SK-N-SH (cell line): ENCODE measurements at places on chromosomes 1 and 21. TPM values are rescaled to one million over a fixed set of nuclear protein-coding genes. Genes with fewer than 3 reads are reported as not detected.

DNA sequence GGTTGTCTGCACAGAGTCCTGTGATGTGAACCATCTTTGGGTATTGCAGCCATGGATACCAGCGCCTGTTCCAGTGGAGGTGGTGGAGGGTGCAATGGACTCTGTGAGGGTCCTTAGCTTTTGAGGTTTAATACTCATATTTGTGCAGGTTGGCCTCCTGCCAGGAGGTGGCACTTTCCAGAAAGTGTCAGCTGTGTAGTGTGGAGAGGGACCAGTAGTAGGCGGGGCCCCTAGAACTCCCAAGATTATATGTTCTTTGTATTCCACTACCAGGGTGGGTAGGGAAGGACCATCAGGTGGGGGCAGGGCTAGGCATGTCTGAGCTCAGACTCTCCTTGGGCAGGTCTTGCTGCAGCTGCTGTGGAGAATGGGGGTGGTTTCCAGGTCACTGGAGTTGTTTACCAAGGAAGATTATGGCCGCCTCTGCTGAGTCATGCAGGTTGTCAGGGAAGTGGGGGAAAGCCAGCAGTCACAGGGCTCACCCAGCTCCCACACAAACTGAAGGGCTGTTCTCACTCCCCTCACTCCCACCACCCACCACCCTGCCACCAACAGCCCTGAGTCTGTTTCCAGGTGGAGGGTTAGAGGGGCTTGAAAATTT, 31.2 kb upstream of the ZNF678 start:
- DNase-seq = no peak

DNA sequence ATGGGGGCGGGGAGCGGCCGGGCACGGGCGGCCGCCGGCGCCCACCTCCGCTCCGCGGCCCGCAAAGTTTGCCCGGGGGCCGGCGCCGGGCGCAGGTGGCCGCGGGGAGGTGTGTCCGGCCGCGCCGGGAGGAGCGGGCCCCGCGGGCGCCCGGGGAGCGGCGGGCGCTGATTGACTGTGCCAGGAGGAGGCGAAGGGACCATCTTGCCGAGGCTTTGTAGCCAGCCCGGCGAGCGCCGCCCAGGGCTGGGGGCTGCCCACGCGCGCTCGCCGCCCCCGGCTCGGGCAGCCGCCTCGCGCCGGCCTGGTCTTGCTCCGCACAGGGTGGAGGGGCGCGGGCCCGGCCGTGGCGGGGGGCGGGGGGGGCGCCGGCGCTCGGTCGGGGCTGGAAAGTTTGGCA, 432 bp downstream of the EPHB2 start:
- DNase-seq = peak; percentile 78

DNA sequence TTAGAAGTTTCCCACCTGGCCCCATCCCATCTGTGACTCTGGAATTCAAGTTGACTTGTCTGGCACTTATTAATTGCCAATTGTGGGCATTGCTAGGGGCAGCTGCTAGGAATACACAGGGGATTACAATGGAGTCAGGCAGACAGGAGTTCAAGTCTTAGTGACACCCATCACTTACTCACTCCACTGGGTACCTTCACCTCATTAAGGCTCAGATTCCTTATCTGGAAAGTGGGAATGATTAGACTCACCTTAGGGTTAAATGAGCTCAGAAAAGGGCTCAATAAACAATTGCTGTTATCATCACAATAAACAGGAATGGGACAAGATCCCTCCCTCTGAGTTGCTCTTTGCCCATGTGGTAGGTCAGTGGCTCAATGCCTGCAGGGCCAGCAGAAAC, 18.2 kb downstream of the GRIK3 start:
- no peak for DNase-seq

DNA sequence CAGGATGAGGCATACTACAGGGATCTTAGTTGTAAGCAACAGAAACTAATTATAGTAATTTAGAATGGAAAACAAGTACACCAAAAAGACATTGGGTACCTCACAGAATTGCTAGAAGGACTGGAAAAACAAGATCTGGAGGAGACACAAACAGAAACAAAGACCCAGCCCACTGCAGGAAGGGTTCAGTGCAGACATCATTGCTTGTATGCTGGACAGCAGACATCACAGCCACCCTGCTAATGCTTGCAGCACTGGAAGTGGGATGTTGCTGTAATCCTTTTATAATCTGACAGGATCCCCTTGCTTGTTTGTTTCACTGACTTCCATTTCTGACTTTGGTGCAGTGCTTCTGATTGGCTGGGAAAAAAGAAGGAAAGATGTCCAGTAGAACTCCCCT, 111.4 kb upstream of the ZNF678 start:
- DNase-seq = no peak

- no peak for DNase-seq
Observed at GRCh38 chr1:155962599-155963211, 15.6 kb downstream of the ARHGEF2 start.

DNA sequence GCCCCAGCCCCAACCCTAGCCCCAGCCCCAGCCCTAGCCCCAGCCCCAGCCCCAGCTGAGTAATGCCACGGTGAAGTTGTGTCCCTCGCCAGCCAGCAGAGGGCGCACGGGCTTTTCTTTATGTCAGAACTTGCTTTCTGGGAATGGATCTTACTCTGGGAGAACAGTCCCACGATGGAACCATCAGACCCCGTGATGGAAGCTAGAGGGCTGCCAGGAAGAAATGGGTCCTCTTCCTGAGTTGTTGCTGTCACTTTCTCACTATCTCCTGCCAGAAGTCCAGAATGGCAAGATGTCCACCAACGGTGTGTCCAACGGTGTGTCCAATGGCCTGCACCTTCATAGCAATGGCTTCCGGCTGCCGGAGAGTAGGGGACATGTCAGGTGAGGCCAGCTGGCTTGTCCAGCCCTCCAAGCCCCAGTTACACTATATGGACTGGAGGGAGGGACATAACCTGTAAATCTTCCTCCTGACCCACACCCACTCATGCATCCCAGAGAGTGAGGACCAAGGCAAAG, 25.1 kb upstream of the TMEM222 start:
- DNase-seq = peak; percentile 75

- no peak for DNase-seq
Observed at GRCh38 chr1:4046836-4047461, 146.9 kb upstream of the C1orf174 start.

DNA sequence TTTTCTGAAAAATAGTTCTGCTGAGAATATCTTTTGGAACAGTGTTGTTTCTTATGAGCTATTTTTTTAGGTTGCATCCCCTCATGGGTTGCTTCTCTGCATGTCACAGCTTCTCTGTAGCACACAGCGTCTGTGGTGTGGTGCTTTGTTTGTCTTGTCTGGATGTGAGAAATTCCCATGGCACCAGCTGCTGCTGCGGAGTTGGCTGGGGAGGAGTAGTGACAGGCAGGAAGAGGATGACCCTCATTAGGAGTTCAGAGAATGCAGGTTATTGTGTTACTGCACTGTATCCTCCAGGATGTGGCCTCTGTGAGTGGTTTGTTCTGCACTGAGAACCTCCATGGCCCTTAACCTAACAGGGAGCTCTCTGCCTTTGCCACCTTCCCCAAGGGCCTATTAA, 64.8 kb downstream of the TSEN15 start:
- DNase-seq = no peak

GRCh38 chr1:112723511-112723839, 8.3 kb upstream of the PPM1J start:
- DNase-seq = no peak

TACSTD2 gene
- polyA plus RNA-seq = 0.02 TPM in 1 of 2 replicates, not detected in the other

ETNK2 gene
- 16.1 and 20.1 TPM in 2 replicates for polyA plus RNA-seq

FAM131C gene
- polyA plus RNA-seq = 0.97 and 1.6 TPM in 2 replicates

CAMK1G gene
- 15.1 and 18.5 TPM in 2 replicates for polyA plus RNA-seq

CLIC6 gene
- polyA plus RNA-seq = 0.03 and 0.08 TPM in 2 replicates

GPR37L1 gene
- polyA plus RNA-seq = not detected in 2 replicates

LPGAT1 gene
- 4.8 and 6.3 TPM in 2 replicates for polyA plus RNA-seq

ANXA9 gene
- polyA plus RNA-seq = 0.07 and 0.21 TPM in 2 replicates
